ENCODE measurements at places on chromosomes 4 and X.

DNA sequence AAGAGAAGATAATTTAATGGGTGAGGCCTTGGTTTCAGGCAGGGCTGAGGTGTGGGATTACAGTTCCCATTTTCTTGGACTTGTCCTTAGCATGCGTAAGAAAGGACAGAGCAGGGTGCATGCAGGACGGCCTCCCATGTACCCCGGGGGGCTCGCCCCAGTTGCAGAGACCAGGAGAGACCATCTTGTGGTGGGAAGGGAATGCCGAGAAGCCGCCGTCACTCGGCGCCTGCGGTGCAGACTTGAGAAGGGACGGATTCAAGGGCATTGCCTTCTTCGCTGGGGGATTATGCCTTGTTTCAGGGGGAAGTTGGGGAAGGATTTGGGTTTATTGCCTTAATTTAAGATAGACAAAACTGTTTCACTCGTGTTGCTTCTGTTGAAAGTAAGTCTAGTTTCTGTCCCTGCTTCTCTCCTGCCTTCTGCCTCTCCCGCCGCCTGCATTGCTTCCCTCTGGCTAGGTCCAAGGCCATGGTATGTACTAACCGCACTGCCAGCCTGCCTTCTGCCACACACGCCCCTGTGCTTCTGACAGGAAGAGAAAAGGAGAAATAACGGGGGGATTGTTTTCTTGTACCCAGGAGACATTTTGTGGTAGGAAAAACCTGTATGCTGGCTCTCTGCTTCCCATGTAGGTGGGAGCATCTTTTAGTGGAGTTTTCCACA is 175.9 kb downstream of the DCLK2 start:
- DNase-seq, result no peak

- no peak for DNase-seq
Measured at GRCh38 chr4:94472056-94472826, 20.5 kb downstream of the PDLIM5 start.

DNA sequence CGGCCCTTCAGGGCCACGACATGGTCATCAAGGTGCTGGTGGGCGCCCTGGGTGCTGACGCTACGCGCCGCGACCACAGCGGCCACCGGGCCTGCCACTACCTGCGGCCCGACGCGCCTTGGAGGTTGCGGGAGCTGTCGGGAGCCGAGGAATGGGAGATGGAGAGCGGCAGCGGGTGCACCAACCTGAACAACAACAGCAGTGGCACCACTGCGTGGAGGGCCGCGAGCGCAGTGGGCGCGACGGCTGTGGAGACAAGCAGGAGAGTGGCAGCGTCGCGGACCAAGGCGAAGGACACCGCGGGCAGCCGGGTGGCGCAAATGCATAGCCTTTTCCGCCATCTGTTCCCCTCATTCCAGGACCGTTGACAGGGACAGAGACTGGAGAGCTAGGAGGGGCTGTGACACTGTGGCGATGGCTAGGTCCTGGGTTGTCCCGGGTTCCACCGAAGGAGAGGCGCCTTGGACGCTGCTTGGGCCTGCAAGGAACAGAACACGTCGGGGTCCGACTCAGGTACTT is 919 bp downstream of the SOWAHD start:
- DNase-seq, result no peak

- no peak for DNase-seq
Measured at GRCh38 chr4:5760936-5761480, 50.0 kb downstream of the EVC start.

- DNase-seq, result no peak
Measured at GRCh38 chrX:23670528-23670927, 3.2 kb downstream of the PRDX4 start.

- DNase-seq, result no peak
Measured at GRCh38 chr4:26864899-26865298, 4.3 kb downstream of the STIM2 start.

GRCh38 chr4:77152421-77152820 is 4.6 kb upstream of the CCNG2 start:
- DNase-seq, result no peak

- no peak for DNase-seq
Measured at GRCh38 chr4:113998079-113998478, 18.6 kb upstream of the ARSJ start.

- no peak for DNase-seq
Measured at GRCh38 chr4:13750594-13750993, 123.1 kb upstream of the BOD1L1 start.

DNA sequence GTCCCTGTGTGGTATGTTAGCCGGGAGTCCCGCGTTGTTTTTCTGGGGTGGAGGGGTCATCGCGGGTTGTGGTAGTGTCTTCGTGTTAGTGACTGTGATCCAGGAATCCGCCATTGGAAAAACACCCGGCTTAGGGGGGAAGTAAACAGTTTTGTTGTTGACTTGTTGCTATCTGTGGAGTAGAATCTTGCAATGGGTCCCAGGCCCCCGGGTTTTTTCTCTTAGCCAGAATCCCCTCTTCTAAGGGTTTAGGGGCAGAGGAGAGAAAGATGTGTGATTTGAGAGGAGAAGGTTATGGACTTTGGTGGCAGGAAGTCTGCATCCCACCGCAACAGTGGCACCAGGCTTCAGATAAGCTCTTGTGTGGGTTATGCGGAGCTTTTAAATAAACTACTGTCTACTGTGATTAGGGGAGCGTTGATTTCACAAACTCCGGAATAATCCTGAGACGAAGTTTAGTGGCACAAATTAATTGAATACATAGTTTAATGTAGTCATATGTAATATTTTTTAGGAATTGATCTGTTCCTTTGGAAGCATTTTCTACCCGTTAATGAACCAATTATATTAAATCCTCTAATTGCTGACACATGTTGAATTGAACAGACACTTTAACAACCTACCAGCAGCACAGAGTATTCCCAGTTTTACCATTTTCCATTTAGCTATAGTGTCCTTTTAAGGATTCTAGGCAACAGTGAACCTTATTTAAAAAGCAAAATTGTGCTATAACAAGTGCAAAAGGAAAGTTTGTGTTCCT is 1.4 kb downstream of the DDX3X start:
- DNase-seq, result no peak

GRCh38 chr4:151114338-151114737 is 14.9 kb downstream of the RPS3A start:
- no peak for DNase-seq

DNA sequence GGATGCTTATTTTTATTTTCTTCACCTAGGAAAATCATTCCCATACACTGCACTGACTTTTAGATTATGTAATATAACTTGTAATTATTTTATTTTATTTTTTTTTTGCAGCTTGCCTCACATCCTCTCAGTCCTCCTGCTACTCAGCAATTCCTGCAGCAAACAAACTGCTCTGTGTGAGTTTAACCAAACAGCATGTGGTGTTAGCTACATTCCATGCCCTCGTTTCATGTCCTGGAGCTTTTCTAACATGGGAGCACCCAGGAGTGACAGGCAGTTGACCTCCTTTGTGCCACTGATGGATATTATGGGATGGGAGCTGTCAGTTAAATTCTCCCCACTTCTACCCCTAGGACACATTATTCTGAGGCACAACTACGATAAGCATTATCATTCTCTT is 24.8 kb downstream of the CXCL1 start:
- DNase-seq, result no peak

DNA sequence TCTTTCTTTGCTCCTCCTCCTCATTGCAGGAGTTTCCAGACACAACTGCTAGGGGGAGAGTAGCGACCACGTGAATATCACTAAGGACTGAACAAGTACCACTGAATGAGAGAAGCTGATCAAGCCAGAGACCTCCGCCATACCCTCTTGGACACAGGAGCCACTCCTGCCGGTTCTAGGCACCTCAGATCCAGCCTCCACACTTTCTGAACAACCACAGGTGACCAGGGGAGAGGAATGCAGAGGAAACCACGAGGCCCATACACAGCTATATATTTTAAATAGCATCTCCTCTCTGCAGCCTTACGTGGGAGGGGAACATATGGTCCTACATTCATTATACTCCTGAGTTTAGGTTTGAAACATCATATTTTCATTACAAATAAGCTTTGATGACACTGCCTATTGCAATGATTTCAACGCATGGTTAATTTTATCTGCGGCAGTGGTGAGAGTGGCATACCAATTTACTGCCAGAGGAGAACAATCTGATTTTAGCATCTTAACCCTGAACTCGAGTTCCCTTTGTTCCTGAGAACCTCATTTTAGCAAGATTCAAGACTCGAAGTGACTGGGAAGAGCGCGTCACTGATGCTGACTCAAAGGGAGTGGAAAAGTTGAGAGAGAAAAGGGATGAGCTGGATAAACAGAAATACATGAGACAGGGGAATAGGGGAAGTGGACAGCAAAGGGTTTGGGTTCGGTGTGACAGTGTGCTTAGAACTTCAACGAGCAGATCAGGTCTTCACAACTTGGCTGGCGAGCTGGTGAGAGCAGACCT is 231.7 kb upstream of the PPARGC1A start:
- no peak for DNase-seq

DNA sequence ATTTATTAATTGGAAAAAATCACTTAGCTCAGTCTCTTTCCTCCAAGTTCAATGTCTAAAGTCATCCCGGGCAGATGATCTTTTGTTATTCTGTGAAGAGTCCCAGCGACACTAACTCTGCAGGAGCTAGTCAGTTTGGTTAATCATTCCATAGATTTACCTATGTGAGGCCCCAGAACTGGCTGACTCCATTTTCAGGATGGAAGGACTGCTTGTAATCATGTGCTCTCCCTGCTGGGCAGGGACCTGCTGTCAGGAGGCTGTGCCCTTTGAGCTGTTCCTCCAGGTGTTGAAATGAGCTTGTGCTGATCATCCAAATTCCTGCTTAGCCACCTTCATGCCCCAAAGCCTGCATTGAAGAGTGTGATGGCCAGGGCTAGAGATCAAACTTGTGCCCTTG is 169.8 kb downstream of the NHS start:
- DNase-seq, result no peak

DNA sequence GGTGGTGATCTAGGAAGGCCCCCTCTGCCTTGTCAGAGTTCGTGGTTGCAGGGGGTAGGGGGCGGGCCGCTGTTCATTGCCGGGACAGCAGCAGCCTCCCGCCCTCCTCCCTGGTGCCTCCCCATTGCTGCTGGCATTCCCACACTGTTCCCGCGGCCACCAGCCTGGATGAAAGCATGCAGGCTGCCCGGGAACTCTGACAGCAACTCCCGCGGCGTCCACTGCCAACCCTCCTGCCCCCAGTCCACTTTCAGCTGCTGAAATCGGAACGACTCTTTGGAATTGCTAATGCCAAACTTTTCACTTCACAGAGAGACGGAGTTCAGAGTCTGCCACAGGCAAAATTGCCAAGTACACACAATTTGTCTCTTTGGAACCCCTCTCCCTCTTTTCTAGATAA is 121.9 kb downstream of the BEND2 start:
- DNase-seq, result peak; percentile 43

DNA sequence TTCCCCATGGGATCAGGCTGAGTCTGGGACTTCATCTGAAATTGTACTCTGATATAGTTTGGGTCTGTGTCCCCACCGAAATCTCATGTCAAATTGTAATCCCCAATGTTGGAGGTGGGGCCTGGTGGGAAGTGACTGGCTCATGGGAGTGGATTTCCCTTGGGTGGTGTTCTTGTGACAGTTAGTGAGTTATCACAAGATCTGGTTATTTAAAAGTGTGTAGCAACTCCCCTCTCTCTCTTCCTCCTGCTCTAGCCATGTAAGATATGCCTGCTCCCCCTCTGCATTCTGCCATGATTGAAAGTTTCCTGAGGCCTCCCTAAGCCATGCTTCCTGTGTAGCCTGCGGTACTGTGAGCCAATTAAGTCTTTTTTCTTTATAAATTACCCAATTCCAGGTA is 61.0 kb downstream of the RASGEF1B start:
- no peak for DNase-seq

GRCh38 chr4:174873931-174874330 is 44.2 kb upstream of the ADAM29 start:
- DNase-seq, result no peak

DNA sequence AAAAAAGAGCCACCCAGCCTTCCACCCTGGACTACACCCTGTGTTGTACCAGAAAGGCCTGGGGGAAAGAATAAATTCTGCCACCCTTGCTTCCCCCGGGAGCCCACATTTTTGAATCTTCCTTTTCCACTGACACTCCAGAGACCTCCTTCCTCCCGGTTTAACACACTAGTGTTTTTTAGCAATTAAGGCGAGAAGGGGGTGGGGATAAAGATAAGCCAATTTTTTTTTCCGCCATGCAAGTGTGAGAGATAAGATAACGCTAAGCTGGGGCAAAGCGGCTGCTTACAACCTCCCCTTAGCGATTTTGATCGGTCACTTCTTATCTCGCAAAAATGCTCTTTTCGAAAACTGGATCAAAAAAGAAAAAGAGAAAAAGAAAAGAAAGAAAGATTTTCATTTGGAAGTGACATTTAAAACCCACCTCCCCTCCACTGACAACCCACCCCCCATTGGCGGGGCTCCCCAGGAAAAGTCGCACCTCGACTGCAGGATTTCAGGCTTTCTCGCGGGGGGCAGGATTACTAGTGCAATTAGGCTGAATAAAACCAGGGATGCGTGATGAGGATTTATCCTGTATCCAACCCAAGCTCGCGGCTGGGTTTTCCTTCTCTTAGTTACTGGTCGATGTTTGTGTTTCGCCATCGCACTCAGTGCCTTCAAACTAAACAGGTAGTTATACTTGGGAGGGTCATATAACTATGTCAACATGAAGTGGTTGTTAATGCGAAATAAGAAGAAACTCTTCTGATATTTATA is 6.0 kb upstream of the BCOR start:
- DNase-seq, result no peak
